Thoracic aorta (tissue), 2 donors: ENCODE measurements at places on chromosomes 2 and 18.

- no peak for DNase-seq
Measured at GRCh38 chr2:168246072-168246482, 1.3 kb downstream of the STK39 start.

DNA sequence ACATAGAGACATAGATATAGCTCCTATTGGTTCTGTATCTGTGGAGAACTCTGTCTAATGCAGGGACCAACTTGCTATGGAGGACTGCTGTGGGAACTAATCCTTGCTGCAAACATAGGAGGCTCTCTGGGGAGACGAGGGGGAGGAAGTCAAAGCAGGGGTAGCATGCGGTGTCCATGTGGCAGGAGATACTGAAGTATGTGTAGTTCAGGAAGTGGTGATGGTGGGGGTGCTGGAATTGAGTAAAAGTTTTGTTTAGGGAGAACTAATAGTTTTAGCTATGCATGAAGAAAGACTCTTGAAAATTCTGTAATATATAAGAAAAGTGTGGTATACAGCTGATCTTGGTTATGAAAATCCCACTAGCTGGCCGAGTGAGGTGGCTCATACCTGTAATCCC is 62.0 kb downstream of the ANKRD44 start:
- no peak for DNase-seq

- DNase-seq: no peak
Measured at GRCh38 chr2:158312981-158313380, 143.6 kb downstream of the CCDC148 start.

- DNase-seq: no peak
Measured at GRCh38 chr18:7979714-7980113, 412.6 kb downstream of the PTPRM start.

DNA sequence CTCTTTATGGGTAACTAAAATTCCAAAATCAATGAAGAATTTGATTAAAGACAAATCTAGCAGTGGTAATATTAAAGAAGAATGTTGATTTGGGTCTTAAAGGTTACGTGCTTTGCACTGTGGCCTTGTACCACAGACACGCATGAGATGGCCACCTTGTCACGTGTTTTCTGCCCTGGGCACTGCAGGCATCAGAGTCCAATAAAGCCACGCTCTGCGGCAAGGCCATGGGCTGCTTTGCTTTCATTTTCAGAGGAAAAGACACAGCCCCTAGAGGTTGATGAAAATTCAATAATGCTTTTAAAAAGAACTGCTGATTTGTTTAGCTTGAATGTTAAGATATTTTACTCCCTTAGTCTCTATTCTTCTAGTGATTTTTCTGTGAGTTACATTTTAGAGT is 30.4 kb downstream of the AOX1 start:
- no peak for DNase-seq

DNA sequence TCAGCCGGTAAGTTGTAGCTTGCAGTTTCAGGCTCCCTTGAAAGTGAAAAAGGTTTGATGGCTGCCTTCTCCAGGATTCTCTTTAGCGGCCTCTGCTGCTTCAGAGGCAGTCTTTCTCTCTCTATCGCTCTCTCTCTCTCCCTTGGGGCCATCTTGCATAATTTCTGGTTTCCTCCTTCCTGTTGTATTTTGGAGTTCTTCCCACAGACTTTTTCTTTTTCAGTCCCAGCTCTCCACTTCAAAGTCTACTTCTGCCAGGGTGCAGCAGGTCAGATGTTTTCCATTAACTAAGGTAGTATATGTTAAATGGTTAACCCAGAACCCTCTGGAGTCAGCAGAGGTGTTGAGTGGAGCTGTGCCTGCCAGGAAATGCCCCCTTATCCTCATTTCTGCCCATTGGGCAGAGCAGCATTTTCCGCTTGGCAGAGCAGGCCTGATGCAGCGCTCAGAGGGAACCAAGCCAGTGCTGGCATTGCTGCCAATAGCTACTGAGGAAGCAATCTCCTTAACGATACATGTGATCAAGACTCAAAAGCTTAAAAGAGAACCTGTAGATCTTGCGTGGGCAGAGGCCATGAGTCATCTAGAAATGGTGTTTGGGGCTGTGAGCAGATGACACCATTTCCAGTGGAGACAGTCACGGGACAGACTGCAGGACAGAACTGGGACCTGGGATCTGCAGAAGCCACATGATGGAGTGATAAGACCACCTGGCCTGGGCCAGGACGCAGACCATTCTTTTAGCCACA is 20.8 kb downstream of the DBI start:
- no peak for DNase-seq

DNA sequence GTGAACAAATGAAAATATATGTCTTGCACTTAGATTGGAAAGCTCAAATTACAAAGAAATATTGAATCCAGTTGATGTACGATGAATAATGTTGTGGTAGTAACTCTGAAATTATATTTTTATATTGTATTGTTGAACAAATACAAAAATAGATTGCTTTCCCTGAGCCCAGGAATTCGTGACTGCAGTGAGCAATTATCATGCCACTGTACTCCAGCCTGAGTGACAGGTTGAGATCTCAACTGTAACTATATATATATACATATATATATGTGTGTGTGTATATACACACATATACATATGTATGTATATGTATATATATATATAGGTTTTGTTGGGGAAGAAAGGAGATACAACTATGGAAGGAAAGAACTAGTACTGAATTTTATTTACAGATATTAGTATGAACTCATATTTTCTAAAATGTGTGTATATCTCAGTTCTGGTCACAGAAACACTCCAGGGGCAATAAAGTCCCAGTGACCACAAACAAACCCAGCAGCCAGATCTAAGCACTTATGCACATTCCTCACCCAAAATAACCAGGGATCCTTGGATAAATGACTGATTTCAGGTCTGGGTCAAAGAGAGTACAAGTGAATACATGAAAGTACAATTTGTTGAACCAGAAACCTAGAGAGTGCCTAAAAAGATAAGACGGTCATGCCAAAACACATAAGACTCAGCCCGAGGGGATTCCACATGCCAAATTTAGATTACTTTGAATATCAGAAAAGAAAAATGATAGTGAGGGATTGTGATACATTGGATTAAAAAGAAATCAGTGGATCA is 146.3 kb downstream of the TMX3 start:
- DNase-seq: no peak

DNA sequence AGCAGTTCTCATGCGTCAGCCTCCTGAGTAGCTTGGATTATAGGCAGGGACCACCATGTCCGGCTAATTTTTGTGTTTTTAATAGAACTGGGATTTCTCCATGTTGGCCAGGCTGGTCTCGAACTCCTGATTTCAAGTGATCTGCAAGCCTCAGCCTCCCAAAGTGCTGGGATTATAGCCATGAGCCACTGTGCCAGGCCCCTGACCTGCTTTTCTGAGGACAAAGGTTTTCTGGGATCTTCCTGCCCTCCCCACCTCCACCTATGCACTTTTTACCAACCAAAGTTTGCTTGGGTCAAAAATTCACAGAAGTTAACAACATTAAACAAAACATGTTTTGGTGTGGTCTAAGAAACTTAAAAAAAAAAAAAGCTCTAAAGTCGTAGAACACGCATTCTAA is 259.9 kb downstream of the HAUS1 start:
- DNase-seq: no peak

GRCh38 chr2:178220814-178221213 is 26.5 kb downstream of the OSBPL6 start:
- DNase-seq: no peak
